ENCODE measurements at places on chromosomes 1 and 21. TPM values are rescaled to one million over a fixed set of nuclear protein-coding genes. Genes with fewer than 3 reads are reported as not detected.
A peak's percentile ranks its signal among the peaks of the same experiment; 100 is the strongest.

RHEX gene
- total RNA-seq = not detected

DNA sequence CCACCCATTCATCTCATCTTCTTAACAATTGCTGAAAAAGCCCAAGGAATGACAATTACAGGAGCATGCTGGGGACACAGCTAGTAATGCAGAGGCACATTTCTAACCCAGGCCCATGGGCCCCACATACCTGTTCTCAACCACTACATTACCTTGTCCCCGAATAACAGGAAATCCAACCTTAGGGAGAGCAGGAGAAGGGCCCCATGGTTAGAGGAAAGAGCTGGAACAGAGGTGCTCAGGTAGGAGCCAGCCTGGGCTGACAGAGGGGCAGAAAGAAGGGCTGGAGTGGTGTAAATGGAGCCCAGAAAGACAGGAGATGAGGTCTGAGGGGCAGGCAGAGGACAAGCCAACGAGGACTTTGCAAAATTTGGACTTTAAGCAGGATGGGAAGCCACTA is 11.4 kb upstream of the S100A8 start:
- no peak for DNase-seq

MAP10 gene
- 7.2 TPM for total RNA-seq

NEGR1 gene
- 139 TPM for total RNA-seq

FGR gene
- 5.0 TPM for total RNA-seq

ZDHHC18 gene
- 51.7 TPM for total RNA-seq

TTLL10 gene
- total RNA-seq = not detected

DNA sequence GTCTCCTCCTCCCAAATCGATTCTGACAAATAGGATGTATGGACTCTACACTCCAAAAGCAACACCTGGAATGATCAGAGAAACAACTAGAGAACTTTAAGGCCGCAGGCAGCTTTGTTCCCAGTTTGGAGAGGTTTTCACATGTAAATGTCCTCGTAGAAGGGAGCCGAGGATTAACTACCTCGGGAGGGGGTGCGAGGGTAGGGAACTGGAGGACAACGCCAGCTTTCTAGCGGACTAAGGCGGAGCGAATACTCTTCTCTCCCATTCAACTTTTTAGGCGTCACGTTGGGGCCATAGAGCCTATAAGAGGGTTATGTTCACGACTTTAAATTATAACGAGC is 1.2 kb downstream of the SCAF4 start:
- no peak for DNase-seq

- no peak for DNase-seq
Observed at GRCh38 chr1:222623458-222623857, 5.6 kb downstream of the MIA3 start.

- no peak for DNase-seq
Observed at GRCh38 chr1:228321895-228322294, 84.7 kb downstream of the TRIM11 start.

NPPB gene
- total RNA-seq = not detected

DNA sequence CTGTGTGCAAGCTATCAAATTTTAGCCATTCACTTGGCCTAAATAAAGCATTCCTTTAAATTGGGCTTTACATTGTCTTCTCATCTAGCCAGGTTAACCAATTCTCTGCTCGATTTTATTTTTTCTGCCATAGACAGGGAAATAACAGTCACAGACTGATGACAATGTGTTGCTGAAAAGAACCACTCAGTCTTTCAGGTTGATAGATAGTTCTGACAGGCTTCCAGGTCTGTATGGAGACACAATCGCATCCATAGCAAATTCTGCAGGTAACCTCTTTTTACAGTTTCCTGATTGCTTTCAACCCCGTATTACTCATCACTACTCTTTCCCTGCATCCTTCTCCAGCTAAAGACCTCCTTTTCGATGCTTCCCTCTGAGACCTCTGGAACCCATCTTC is 198.0 kb downstream of the KCNH1 start:
- no peak for DNase-seq

- DNase-seq = no peak
Observed at GRCh38 chr1:161379071-161379470, 11.4 kb upstream of the CFAP126 start.

DNA sequence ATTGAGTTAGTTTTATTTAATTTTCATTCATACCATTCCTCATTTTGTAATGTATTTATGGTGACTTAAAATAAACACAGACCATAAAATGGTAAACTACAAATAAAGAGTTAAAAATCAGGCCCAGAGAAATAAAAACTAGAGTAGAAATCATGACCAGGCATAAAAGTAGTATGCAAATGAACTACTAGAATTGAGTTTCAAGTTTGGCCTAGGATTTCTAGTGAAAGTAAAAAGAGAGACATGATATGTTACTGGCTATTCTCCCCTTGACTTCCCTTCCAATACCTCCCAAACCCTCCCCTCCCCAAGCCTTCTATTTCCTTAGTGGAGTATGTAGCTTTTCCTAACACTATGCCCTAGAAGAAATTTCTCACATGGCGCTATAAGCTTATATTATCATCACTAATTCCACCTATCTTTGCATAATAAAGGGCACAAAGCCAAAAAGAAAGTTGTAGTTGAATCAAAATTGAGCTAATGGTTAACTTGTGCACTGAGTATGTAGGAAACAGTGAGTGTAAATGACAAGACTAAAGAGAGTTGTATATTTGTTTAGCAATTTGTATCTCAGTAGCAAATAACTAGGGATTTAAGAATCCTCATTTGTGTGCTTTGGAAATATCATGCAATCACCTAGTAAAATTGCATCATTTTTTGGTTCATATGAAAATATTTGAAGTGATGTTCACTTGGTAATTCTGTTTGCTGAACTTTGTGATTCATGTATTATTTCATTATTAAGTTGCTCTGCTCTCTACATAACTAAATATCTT is 29.7 kb upstream of the CDC14A start:
- DNase-seq = no peak

BRDT gene
- total RNA-seq = not detected

ALDH4A1 gene
- 35.3 TPM for total RNA-seq

DNA sequence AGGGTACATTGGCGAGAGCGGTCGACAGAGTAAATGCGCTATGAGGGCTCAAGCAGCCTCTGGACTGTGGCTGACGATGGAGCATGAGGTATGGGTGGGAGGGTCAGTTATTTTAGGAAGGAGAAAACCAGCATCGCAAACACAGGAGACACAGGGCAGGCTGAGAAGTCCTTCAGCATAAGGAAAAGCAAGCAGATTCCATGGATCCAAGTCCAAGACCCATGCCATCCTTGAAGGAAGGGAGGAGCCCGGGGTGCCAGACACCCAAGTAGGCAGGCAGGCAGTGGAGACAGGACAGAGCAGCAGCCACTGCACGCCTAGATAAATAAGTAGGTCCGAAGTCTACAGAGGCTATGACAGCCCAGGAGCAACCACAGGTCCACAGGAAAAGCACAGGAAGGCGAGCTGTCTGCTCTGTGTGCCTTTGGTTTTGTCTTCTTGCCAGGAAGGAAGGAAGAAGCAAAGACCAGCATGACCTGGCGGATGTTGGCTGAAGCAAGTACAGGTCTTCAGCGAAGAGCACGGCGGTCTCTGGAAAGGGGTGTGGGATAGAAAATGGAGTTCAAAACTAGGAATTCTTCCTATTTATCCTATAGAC is 76.4 kb upstream of the SLC45A1 start:
- no peak for DNase-seq

GRCh38 chr1:222909586-222909985 is 94.7 kb downstream of the DISP1 start:
- no peak for DNase-seq

CHD5 gene
- 40.0 TPM for total RNA-seq

DNA sequence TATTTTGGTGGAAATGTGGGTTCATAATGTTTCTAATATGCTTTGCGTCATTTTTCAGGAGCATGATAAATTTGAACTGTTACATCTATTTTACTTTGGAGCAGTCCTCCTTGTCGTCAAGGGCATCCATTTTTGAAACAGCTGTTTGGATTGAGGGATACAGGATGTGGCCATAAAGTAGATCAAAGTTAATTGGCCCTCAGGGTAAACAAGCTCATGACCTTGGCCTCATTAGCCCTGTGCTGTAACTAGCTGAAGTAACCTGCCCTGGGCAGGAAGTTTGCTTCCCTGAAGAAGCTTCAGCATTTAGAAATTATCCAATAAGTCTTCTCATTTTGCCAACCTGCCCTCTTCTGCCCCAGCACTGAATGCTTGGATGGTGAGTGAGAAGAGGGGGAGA is 24.8 kb upstream of the RGL1 start:
- DNase-seq = no peak

GRCh38 chr1:155352631-155353030 is 31.9 kb downstream of the RUSC1 start:
- no peak for DNase-seq

- no peak for DNase-seq
Observed at GRCh38 chr1:168372307-168372706, 91.6 kb downstream of the TBX19 start.

DNA sequence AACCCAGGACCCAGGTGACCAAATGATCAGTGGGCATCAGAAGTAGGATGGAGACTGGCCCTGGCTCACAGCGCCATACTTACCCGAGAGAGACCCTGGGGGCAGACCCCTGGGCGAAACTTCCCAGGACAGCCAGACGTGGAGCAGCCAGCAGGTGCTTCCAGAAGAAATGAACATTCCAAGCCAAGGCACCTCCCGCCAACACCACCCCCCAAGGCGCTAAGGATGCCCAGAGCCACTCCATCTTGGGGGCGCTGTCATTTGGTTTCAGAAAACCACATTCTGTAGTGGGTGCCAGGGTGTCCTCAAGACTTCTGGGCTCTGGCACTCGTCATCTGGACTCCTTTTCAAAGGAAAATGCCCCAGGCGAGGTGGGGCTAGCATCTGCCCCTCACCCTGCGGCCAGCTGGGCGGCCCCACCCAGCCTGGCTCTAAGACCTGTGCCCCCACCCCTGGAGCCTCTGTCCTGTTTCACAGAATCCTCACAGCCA is 98.8 kb downstream of the RIPK4 start:
- DNase-seq = no peak

DNA sequence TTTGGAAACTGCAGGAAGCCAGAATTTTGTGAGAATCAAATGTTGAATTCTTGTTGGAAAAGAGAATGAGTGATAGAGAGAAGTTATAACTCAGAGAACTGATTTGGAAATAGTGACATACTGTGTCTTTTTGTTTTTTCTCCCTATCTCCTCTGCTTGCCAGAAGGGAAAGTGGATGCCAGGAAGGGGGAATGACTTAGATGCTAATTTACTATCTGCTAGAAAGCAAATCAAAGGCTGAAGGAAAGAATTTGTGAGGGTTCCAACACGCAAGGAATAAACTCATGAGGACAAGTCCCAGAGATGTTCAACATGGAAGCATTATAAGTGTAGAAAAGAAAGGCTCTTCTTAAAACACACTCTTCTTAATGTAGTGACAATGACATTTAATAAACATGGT is 20.5 kb upstream of the LRRC39 start:
- DNase-seq = no peak

DNA sequence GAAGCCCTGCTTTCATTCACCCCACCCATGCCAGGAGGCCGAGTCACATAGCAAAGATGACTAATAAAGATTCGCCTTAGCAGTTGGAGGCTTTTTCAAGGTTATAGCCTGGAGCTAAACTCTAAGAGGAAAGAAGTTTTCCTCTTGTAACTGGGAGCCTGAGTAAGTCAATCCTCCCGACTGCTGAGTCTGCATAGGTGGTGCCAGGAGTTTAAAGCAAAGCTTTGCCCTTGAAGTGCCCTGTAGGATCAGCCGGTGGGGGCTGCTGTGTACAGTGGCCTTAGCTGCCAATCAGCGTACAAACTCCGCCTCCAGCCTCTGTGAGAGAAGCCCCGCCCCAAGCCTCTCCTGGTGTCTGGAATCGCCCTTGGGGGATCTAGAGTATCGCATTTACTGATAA is 147.5 kb upstream of the SPATA6 start:
- DNase-seq = no peak

GRCh38 chr1:31955917-31956736 is 18.0 kb upstream of the PTP4A2 start:
- DNase-seq = peak; percentile 50

SHISA4 gene
- 157 TPM for total RNA-seq

DNA sequence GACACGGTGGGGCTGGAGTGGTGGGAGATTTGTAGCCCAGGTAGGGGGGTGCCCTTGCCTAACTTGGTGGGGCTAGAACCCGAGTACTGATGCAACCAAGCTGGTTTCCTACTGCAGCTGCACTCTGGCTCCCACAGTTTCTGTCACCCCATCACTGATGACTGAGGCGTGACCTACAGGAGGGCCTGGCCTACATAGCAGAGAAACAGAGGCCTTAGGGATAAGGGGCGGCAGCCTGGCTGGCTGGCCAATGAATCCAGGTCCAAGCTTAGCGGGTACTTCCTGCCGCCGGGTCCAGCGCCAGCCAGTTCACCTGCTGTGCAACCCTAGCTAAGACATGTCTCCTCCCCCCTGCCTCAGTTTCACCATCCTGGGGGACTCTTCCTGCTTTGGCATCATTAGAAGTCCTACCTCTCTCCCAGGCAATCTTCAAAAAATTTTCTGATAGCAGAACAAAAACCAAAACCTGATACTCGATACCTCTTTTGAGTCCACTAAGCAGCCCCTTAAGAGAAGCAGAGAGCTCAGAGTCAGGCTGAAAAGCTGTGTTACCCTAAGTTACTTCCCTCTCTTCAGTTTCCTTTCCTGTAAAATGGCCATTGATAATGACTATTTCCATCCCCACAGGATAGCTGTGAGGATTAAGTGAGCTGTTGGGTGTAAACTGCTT is 27.3 kb upstream of the RNF19B start:
- no peak for DNase-seq

GRCh38 chr1:222045786-222046185 is 303.9 kb upstream of the DUSP10 start:
- DNase-seq = no peak

- DNase-seq = no peak
Observed at GRCh38 chr1:192735298-192735915, 73.4 kb upstream of the RGS2 start.

DNA sequence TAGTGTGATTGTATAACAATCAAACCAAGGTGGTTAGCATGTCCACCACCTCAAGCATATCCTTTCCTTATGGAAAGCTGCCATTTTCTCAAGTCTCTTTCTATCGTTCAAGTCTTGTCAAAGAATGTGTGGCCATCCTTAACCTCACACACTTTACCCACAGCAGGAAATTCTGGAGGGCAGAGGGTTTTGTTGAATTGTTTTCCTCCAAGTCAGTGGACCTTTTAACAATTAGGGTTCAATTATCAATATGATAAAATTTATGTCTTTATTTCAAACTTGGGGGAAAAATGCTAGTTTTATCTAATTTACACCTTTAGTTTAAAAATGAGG is 14.2 kb upstream of the PTPRC start:
- DNase-seq = no peak

SFN gene
- 1.4 TPM for total RNA-seq

DNA sequence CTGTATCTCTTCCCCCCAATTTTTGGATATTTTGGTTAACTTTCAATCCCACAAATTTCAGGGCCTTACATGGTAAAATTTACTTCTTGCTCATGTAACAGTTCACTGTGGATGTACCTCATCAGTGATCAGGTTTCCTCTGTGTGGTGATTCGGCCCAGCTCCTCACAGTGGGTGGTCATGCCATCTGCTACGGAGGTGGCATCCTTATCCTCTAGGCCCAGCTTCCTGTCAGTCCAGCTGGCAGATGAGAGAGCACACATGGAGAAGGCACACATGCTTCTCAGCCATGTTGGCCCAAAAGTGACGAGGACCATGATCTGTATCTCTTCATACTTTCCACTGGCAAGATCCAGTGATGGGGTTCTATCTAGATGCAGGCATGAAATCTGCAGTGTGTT is 27.2 kb downstream of the PCBP3 start:
- no peak for DNase-seq

- DNase-seq = no peak
Observed at GRCh38 chr21:43188592-43189210, 19.9 kb downstream of the CRYAA start.

GRCh38 chr21:41610042-41610839 is 102.3 kb upstream of the TMPRSS2 start:
- peak; percentile 51 for DNase-seq

FCRL2 gene
- total RNA-seq = not detected

All from dorsolateral prefrontal cortex (tissue), 122 donors.